ENCODE measurements at places on chromosomes 7 and 10.

DNA sequence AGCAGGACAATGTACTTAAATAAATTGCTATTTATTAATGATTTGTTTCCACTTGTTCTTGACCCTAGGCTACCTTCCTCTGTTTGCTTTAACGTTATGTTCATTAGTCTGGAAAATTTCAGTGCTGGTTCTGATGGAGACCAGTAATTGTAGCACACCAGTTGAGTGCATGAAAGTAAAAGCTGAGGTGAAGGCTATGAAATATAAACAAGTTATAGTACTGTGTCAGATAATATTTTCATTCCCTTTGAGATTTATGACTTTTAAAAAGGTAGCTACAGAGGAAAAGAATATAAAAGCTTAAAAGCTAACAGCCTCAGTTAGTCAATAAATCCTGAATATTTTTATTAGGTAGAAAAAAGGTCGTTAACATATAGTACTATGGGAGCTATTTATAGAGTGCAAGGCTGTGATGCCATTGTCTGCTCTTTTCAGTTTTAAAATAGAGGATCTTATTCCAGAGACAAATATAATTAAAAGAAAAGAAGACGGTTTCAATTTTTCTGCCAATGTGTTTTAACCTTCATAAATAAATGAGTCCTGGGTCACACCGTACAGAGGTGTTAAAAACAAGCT, 351.8 kb upstream of the ETV1 start:
- no peak for DNase-seq

GRCh38 chr7:4067874-4068273, 614.2 kb upstream of the FOXK1 start:
- no peak for DNase-seq

DNA sequence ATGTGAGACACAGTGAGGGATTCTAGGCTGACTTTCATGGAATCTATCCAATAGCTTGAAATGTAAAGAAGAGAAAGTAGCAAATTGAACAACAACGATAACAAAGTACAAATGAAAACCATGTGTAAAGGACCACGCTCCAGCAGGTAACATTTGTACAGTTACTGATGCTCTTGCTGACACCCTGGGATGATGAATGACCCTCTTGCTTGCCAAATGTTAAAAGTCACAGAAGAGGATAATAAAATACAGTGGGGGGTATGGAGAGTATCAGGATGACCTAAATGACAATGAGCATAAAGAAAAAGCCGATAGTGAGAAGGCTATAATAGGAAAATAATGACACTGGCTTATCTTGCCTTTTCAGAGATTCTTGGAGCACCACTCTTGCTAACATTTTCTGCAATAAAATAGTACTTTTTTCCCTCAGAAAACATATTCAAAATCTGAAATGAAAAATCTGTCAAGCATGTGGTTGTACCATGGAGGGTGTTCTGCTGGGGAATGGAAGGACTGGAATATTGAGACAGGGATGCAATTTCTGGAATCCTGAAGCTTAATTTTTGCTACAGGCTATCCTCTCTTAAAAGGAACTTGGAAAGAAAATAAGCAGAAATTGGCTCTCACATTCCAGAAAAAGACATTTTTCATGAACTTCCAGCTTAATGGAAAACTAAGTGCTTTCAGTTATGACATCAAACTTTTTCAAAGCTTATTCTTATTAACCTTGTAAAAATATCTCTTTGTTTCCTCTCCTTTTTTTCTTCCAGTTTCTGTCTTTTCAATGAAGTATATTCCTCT, 303.2 kb upstream of the GHITM start:
- DNase-seq = no peak

DNA sequence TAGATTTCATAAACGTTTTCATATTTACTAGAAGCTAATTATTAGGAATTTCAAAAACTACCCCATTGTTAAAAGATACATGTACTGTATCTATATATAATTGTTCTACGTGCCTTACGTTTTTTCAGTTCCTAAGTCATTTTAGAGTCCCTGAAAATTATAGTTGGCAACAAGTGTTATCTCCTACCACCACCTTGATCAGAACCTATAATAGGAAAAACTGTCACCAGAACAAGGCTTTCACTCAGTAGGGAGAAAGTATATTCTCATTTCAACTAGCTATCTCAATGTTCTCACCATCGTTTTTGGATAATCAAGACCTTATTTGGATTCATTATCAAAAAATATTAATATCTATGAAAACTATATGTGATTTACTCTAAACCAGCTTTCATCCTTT, 107.7 kb downstream of the CPEB3 start:
- DNase-seq = no peak

Measured in SW480 (cell line).